Vagina (tissue), 2 donors: ENCODE measurements at places on chromosomes 13 and 19.
A peak's percentile ranks its signal among the peaks of the same experiment; 100 is the strongest.

DNA sequence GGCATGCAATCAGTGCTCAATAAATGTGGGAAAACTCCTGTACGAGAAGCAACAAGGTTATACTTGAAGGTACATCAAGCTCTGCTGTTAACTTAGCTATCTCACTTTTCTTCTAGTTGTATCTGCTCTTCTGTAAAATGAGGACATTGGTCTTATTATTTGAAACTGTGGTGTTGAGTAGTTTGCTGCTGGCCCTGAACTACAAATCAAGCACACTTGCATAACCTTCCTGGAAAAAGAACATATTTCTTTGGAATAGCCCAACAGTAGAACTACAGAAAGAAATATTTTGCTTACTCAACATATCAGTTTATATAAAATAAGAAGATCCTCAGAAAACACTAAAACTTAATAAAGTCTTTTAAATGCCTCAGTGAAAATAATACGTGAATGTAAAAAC is 203.0 kb downstream of the KCTD12 start:
- no peak for DNase-seq

- no peak for DNase-seq
Measured at GRCh38 chr19:45400192-45400591, 4.7 kb downstream of the PPP1R13L start.

DNA sequence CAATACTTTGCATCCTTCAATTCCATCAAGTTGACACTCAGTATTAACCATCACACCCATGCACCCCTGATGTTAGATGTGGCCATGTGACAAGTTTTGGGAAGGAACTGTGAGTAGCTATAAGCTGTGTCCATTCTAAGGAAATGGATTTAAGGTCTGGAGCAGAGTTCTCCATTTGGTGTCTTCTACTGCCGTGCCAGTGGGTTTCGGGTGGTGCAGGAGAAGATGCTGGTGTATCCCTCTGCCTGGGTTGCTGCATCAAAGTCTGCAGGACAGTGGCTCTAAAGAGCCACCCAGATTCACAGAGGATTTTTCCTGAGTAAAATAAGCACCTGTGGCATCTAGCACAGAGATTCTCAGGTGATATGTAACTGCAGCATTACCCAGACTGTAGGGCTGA is 105.7 kb upstream of the IRS2 start:
- no peak for DNase-seq

- DNase-seq = no peak
Measured at GRCh38 chr19:48169578-48169938, 586 bp downstream of the LIG1 start.

GRCh38 chr13:78593652-78594455 is 9.5 kb downstream of the POU4F1 start:
- no peak for DNase-seq

GRCh38 chr13:101757446-101758039 is 305.1 kb downstream of the ITGBL1 start:
- DNase-seq = no peak

DNA sequence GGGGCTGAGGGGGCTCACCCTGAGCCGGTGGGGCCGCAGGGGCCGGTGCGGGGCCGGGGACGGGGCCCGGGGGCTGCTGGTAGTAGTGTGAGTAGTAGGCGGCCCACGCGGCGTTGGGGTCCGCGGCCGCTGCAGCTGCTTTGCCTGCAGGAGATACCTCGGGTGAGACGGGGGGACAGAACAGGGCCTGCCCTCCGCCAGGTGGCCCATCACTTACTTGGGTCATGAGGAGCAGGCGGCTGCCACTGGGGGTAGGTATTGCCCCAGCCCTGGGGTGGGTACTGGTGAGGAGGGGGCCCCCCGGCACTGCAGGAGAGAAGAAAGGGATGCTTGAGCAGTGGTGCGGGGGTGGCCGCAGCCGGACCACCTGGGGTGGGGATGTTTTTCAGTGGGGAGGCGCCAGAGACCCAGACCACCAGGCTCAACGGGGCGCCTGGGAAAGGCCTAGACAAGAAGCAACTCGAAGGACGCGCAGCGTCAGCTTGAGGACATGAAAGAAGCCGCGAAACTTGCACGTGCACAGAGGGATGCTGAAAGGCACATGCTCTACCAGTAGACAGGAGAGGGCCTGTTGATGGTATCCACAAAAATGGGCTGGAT is 8.9 kb downstream of the KHSRP start:
- no peak for DNase-seq

DNA sequence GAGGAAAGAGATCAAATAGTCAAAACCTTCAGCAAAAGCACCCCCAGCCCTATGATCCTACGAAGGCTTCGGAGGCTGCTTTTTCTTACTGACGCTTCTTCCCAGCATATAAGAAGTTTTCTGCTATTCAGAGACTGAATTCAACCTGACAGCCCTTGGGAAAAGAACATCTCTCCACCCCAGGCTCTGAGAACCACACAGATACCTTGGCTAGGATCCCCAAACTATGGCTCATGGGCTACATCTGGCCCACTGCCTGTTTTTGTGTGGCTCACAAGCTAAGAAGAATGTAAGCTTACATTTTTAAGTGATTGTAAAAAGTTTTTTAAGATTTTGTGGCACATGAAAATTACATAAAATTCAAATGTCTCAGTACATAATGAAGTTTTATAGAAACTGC is 3.0 kb downstream of the SLC15A1 start:
- no peak for DNase-seq

- no peak for DNase-seq
Measured at GRCh38 chr19:31448221-31448657, 99.0 kb upstream of the TSHZ3 start.

- no peak for DNase-seq
Measured at GRCh38 chr13:83184819-83185218, 697.5 kb downstream of the SLITRK1 start.

DNA sequence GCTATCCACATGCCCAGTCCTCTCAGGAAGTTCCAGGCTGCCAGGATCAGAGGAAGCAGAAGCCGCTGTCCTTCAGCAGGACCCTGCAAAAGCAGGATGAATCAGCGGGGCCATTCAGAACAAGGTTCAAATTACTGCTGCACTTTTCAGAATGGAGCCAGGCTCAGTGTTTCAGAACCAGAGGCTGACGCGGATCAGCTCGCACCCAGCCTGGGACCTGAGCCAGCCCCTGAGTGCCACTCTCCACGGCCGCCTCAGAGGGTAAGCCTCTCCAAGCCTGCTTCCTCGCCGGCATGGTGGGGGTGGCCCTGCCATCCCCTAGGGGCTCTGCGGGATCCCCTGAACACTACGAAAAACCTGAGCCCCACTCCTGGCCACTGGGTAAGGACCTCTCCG is 24.7 kb downstream of the RASA3 start:
- no peak for DNase-seq

DNA sequence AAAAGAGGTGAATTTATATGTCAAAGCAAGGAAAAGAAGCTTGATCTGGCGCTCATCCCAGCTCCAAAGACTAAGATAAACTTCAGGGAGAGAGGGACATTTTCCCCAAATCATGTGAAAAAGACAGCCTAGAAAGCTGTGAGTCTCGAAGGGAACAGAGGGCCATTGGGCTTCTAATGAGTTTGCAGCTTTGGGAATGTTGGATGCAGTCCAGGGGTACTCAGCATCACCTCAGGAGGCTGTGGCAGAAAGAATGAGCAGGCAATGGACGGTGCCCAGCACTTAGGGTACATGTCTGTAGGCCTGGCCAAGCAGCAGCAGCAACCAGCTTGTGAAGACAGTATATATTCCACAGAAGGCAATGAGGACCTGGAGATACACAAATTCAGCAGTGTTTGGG is 25.7 kb upstream of the WASF3 start:
- DNase-seq = no peak

DNA sequence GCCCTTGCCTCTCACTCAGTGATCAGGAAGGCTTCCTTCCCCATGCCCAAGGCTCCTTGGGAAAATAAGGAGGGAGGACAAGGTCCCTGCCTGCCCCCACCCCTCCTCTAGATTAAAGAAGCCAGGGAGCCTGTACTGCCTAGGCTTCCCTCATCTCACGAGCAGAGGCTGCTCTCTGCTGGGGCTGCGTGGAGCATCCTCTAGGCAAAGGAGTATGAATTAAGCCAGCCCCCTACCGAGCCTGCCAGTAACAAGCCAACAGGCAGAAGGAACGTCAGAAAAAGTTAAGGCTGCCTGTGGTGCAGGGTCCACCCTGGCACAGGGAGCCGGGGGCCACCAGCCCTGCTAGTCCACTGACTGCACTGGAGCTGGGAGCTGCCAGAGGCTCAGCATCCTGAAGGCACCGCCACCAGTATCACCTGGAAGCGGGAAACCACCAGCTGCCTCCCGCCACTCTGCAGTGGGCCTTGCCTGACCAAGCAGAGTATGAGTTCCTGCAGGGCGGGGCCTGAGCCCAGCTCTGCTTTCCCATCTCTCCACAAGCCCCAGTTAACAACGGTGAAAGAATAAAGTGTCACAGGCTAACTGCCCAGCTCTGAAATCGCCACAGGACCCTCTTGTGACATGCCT is 6.8 kb downstream of the NAPA start:
- no peak for DNase-seq

GRCh38 chr13:36418022-36418805 is 14.1 kb upstream of the CCNA1 start:
- no peak for DNase-seq

DNA sequence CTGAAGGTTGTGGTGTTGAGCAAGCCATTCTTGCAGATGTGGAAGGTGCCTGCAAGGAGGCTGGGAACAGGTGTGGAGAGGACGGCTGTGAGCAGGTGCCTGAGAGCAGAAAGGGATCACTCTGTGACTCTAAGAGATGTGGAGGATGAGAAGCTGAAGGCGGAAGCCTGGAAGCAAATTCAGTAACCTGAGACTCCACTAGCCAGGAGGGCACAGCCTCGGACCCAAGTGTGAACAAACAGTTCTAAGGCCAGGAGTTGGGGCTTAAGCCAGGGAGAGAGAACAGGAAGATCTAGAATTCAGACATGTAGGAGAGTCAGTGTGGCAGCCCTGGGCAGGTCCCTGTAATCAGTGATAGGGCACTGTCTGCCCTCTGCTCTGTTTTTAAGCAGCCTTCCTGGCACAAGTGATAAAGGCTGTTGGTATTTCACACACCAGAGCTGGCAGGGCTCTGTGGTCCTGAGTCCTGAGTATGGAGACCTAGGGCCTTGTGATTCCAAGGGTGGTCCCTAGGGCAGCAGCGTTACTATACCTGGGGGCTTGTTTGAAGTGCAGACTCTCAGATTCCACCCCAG is 131.3 kb downstream of the SLC7A1 start:
- DNase-seq = no peak

DNA sequence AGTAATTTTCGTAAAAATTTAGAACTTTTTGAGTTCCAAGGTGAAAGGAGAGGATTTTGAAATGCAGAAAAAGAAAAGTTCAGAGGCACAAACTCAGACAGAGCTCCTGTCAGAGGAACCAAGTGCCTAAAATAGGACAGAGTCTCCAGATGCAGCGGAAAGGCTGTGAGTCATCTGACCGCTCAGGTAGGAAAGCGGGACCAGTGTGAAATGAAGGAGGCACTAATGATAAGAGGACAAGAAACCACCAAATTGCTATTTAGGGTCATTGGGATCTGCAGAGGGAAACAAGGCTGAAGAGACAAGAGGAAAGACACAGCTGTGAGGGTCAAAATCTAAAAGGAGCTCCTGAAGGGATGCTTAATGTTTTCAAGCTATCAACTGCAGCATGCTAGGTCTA is 34.9 kb downstream of the IRS2 start:
- peak; percentile 6 for DNase-seq

GRCh38 chr13:111249637-111250360 is 70.6 kb upstream of the TEX29 start:
- no peak for DNase-seq
